Sigmoid colon (tissue), 7 donors: ENCODE measurements at places on chromosomes 13 and 19. TPM values are rescaled to one million over a fixed set of nuclear protein-coding genes. Genes with fewer than 3 reads are reported as not detected.

DNA sequence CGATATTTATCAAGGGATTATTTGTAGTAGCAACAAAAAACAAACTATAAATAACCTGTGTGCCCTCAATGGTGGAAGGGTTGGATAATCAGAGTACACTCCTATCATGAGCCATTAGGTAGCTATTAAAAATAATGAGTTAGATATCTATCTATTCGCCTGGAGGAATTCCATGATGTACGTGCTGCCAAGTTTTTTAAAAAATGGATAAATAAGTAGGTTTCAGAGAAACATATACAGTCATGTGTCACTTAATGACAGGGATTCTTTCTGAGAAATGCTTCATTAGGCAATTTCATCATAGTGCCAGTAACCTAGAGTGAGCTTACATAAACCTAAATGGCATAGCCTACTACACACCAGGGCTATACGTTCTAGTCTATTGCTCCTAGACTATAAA, 6.2 kb upstream of the OR1I1 start:
- no peak overlapping the region for H3K27ac ChIP-seq
- H3K27me3 ChIP-seq: no peaks in the 10 kb centered on the region
- no peak overlapping the region for H3K4me3 ChIP-seq
- no peak for DNase-seq
- H3K4me1 ChIP-seq: no peaks in the 10 kb centered on the region

DNA sequence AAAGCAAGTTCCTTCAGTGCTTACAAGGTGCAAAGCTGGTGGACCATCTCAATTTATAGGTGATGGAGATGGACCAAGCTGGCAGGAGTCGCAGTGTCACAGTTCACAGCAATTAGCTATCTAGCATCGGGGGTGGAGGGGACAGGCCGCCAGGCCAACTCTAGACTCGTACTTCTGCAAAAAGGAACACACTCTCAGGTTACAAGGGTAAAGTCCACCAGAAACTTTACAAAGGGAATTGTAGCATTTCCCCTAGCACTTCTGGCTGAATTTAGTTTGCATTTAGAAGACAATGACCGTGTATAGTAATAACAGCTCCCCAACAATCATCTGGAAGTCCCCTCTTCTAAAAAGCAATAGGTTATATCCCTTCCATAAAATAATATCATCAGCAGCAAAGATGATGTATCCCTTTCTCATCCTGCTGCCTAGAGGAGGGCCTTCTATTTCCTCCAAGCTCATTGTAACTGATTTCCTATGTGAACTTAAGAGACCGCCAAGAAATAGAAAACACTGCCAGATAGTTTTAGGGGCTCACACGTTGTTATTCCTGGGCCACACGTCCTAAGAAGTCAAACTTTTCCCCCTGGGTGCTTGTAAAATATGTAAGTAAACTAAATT, 8.5 kb upstream of the DOCK9 start:
- H3K4me1 ChIP-seq: no peaks in the 10 kb centered on the region
- DNase-seq: no peak
- no peak overlapping the region for H3K4me3 ChIP-seq
- H3K27ac ChIP-seq: no peak overlapping the region

GRCh38 chr19:4390567-4391305, 9.6 kb downstream of the SH3GL1 start:
- peak overlapping the region; percentile 79 for H3K27ac ChIP-seq
- H3K27me3 ChIP-seq: no peaks in the 10 kb centered on the region
- peak overlapping the region; percentile 21 for H3K4me3 ChIP-seq
- H3K36me3 ChIP-seq: no peaks in the 10 kb centered on the region

- no peaks in the 10 kb centered on the region for H3K4me1 ChIP-seq
- no peak overlapping the region for H3K4me3 ChIP-seq
- no peak for DNase-seq
- H3K27me3 ChIP-seq: no peaks in the 10 kb centered on the region
- H3K27ac ChIP-seq: no peak overlapping the region
- no peaks in the 10 kb centered on the region for H3K36me3 ChIP-seq
Observed at GRCh38 chr13:96898646-96899254, 95.5 kb downstream of the OXGR1 start.

- no peaks in the 10 kb centered on the region for H3K36me3 ChIP-seq
- H3K27ac ChIP-seq: no peak within 1 kb of the TSS
- H3K27me3 ChIP-seq: peaks cover 32% of the 10 kb centered on the region
- no peak for DNase-seq
- peaks cover 18% of the 10 kb centered on the region for H3K4me1 ChIP-seq
- peak within 1 kb of the TSS; percentile 97 for H3K4me3 ChIP-seq
Observed at GRCh38 chr19:45863840-45864628, at the start of gene FOXA3. Gene FOXA3, plus strand, starts transcription at chr19:45864326. Its CDS starts 131 bp downstream, at chr19:45864457.

GRCh38 chr19:5851302-5851701, at the start of gene FUT3:
Gene FUT3, minus strand, starts transcription at chr19:5851449.
- no peak within 1 kb of the TSS for H3K4me3 ChIP-seq
- peaks cover 15% of the 10 kb centered on the region for H3K4me1 ChIP-seq
- DNase-seq: no peak
- H3K27ac ChIP-seq: no peak within 1 kb of the TSS

GRCh38 chr19:44069415-44069814, 2.5 kb upstream of the ZNF284 start:
- no peaks in the 10 kb centered on the region for H3K4me1 ChIP-seq
- H3K27me3 ChIP-seq: no peaks in the 10 kb centered on the region
- no peak for DNase-seq
- peaks cover 30% of the 10 kb centered on the region for H3K36me3 ChIP-seq
- no peak overlapping the region for H3K27ac ChIP-seq

- no peaks in the 10 kb centered on the region for H3K4me1 ChIP-seq
- H3K4me3 ChIP-seq: no peak overlapping the region
- H3K27ac ChIP-seq: no peak overlapping the region
- no peak for DNase-seq
- peaks cover 66% of the 10 kb centered on the region for H3K27me3 ChIP-seq
- no peaks in the 10 kb centered on the region for H3K36me3 ChIP-seq
Observed at GRCh38 chr19:19214892-19215291, 3.1 kb downstream of the NCAN start.

DNA sequence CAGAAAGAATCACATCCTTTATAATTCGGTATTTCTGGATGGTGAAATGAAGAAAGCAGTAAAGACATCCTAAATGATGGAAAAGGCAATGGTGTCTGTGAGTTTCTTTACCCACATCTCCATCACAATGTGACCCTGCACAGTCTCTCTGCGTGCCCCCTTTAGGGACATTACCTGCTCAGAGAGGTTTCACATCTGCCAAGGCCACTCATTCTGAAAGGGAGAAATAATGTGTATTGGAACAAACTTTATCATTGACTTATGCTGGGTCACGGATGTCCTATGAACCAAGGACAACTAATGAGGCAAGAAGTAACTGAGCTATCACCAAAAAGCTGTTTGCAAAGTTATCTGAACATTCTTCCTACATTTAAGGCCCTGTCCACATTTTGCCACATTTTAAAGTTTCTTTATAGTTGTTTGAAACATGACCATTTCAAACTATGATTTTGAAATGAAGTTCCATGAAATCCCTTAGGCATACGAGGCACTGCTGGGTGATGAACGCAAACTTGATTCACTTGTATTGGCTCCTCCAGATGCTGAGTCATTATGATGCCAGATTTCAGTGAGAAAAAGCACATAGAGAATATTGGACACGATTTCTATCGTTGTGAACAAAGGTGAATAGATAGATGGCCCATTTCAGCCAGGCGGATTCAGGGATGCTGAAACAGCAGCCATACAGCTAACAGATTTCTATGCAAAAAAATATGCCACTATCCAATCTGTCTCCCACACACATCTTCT, 63.5 kb upstream of the HMGB1 start:
- no peak overlapping the region for H3K27ac ChIP-seq
- no peaks in the 10 kb centered on the region for H3K4me1 ChIP-seq

DNA sequence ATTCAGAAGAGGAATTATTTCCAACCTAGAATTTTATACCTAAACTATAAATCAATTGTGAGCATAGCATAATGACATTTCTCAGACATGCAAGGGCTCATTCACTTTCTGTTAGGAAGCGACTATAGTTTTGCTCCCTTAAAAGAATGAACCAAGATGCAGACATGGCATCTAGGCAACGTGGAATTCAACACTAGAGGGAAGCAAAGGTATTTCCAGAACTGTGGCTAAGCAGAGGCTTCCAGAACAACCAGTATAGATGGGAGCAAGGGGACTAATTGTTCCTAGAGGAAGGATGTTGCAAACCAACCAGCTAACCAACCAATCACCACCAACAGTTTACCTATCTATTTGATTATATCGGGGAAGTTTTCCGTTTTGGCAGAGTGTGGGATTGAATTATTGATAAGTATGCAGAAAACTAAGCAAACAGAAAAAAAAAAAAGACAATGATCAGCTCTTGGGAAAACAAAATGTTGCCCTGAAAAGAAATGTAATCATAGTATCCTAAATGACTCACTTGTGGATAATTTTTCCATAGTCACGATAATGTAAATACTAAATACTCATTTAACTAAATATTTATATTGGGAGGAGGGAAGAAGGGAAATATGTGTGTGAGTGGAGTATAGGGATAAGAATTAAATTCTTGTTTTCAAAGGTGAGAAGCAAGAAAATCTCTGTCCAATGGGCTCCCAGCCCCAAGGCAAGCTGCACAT, 21.1 kb downstream of the ARL11 start:
- no peaks in the 10 kb centered on the region for H3K4me1 ChIP-seq
- H3K27ac ChIP-seq: no peak overlapping the region
- DNase-seq: no peak
- no peaks in the 10 kb centered on the region for H3K27me3 ChIP-seq

GRCh38 chr13:40192858-40193257, 473.6 kb downstream of the FOXO1 start:
- peak overlapping the region; percentile 73 for H3K27ac ChIP-seq
- no peaks in the 10 kb centered on the region for H3K27me3 ChIP-seq
- peaks cover 59% of the 10 kb centered on the region for H3K4me1 ChIP-seq
- H3K4me3 ChIP-seq: no peak overlapping the region

DNA sequence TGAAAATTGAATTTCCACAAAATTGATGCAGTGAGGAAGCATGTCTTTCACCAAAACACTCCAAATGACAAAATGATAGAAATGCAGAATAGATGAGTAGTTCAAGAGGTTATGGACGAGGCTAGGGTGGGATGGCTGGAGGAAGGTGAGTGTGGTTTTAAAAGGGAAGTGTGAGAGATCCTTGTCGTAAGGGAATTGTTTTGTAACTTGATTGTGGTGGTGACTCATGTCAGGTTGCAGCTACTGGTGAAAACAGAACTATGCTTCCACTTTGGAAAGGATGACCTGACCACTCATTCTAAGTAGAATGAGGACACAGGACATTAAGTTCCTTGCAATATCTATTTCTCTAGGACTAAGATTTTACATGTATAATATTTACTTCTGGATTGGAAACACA, 345.7 kb downstream of the MTUS2 start:
- no peak for DNase-seq
- H3K36me3 ChIP-seq: no peaks in the 10 kb centered on the region
- H3K27me3 ChIP-seq: no peaks in the 10 kb centered on the region

- H3K4me1 ChIP-seq: peaks cover 16% of the 10 kb centered on the region
- H3K36me3 ChIP-seq: no peaks in the 10 kb centered on the region
- no peak for DNase-seq
- H3K27ac ChIP-seq: peak overlapping the region; percentile 29
- H3K4me3 ChIP-seq: no peak overlapping the region
Observed at GRCh38 chr19:640161-640558, 481 bp downstream of the FGF22 start.

- DNase-seq: no peak
- no peaks in the 10 kb centered on the region for H3K27me3 ChIP-seq
- peaks cover 13% of the 10 kb centered on the region for H3K4me1 ChIP-seq
- H3K27ac ChIP-seq: no peak overlapping the region
- H3K36me3 ChIP-seq: no peaks in the 10 kb centered on the region
Observed at GRCh38 chr13:30133996-30134395, 173.4 kb downstream of the KATNAL1 start.

DNA sequence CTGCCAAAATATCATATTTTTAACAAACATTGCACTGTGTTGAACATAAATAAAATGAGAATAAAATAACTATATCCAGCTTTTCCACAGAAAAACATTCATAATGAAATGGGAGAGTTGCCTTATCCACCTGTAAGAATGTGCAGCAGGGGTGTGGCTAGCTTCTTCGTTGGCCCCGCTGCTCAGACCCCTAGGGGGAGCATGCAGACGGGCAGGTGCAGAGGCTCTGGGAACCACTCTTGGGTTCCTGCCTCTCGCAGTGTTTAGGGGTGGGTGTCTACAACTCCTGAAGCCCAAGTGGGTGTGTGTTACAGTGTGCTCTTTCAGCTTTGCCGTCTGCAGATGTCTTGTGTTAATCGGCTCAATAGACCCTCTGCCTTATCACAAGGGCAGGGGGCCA, 121.7 kb downstream of the SLITRK5 start:
- H3K4me1 ChIP-seq: no peaks in the 10 kb centered on the region
- DNase-seq: no peak
- no peaks in the 10 kb centered on the region for H3K36me3 ChIP-seq
- H3K27me3 ChIP-seq: no peaks in the 10 kb centered on the region
- H3K4me3 ChIP-seq: no peak overlapping the region
- no peak overlapping the region for H3K27ac ChIP-seq

- no peak overlapping the region for H3K27ac ChIP-seq
- DNase-seq: no peak
- H3K27me3 ChIP-seq: no peaks in the 10 kb centered on the region
- no peaks in the 10 kb centered on the region for H3K4me1 ChIP-seq
Observed at GRCh38 chr13:54934121-54934520, 1905.5 kb downstream of the OLFM4 start.

DNA sequence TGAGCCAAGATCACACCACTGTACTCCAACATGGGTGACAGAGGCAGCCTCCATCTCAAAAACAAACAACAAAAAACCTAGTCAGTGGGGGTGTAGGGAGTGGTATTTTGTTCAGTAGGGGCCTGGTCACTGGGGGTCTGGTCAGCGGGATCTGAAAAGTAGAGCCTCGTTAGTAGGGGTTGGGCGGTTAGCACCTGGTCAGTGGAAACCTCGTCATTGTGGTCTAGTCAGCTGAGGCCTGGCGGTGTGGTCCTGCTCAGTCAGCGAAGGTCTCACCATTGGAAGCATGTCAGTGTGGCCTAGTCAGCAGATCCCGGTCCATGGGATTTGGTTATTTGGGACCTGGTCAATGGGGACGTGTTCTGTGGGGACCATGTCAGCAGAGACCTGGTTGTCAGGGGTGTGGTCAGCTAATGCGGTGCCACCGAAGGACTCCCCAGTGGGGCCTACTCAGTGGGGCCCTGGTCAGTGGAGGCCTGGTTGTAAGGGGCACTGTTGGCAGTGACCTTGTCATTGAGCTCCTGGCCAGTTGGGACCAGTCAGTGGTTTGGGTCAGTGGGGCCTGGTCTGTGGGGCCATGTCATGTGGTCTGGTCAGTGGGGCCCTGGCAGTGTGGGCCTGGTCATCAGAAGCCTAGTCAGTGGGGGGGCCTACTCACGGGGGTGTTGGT, 63.0 kb upstream of the TPM4 start:
- no peak overlapping the region for H3K4me3 ChIP-seq
- no peaks in the 10 kb centered on the region for H3K4me1 ChIP-seq
- H3K36me3 ChIP-seq: no peaks in the 10 kb centered on the region
- H3K27ac ChIP-seq: no peak overlapping the region

The ELANE gene
- 1.4 TPM for total RNA-seq

The EPS8L1 gene
- not detected for total RNA-seq

The ATP4B gene
- not detected for total RNA-seq

The SRRM5 gene
- 1.1 TPM for total RNA-seq

The CATSPERD gene
- not detected for total RNA-seq

The ERICH4 gene
- total RNA-seq: not detected

The PABPC3 gene
- 0.16 TPM for total RNA-seq

The RFPL4A gene
- total RNA-seq: not detected

The ONECUT3 gene
- not detected for total RNA-seq
